NCI-H345 (cell line): ENCODE measurements at places on chromosomes 13 and 19.
A peak's percentile ranks its signal among the peaks of the same experiment; 100 is the strongest.

DNA sequence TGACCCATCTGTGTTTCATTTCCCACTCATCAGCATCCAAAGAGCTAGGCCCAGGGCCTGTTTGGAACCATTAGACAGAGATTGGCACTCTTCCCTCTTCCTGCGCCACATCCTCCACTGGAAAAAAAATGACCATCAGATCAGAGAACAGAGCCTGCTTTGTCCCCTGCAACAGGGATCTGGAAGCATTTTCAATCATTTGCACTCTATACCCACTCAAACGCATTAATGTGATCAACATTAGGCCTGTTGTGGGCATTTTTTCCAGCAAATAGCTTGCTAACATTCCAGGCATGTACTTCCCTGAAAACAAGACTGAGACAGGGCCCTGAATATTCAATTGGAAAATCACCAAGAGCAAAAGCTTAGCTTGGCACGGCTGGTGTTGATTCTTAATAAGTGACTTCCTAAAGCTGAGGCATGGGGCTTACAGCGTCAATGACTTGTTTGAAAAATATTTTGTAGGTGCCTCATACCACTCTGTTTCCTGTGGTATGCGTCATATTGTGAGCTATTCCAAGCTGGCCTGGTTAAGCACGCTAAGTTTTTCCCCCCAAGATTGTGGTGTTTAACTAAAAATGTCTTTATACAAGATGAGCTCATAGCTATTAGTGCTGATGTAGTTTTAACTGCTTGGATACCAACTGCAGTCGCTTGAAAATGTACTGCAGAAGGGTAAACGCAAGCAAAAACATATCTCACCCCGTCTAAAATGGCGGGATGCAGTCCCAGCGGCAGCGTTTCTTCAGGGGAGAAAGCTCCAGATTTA lies 404.4 kb downstream of the SPRY2 start:
- DNase-seq, result no peak

DNA sequence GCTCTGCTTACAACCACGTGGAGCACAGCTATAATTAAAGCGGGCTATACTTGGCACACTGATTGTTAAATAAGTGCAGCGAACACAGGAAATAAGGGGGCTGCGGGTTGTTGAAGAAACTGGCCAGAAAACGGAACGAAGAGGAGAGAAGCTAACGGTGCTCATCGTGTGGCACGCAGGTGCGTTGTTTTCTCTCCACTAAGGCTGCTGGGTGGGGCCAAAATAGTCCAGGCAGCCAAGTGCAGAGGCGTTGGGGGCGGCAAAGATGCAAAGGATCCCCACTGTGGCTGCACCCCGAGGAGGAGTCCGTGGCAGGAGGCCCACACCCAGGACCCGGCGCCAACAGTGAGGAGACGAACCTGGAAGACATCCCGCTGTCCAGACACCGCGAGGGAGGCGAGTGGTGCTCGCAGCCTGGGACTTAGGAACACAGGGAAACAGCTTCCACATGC lies 8.1 kb upstream of the ARL11 start:
- DNase-seq, result no peak

GRCh38 chr13:20227288-20227687 lies 4.8 kb downstream of the GJB6 start:
- no peak for DNase-seq

GRCh38 chr19:42443944-42444398 lies 1.2 kb upstream of the CXCL17 start:
- peak; percentile 34 for DNase-seq

GRCh38 chr19:42290523-42291434 lies 11.2 kb upstream of the PRR19 start:
- no peak for DNase-seq

DNA sequence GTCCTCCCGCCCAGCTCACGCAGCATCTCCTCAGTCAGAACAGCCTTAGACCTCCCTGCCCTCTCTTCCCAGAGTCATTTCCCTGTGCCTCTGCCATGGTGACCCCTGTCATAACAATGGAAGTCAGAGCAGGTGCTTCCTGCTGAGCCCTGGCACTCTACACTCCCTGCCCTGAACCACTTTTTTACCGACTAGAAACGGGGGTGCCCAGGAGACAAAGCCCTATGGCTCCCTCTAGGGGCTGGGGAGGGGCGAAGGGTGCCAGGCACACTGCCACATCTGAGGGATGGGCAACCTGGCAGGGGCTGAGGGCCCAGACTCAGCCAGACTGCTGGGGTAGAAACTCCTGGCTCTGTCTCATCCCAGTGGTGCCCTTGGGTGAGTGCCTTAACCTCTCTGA lies 16.4 kb downstream of the ZNF574 start:
- peak; percentile 36 for DNase-seq
